ENCODE measurements at places on chromosomes 13 and 19.

GRCh38 chr13:31101472-31102170 is 60.1 kb downstream of the HSPH1 start:
- DNase-seq = no peak

DNA sequence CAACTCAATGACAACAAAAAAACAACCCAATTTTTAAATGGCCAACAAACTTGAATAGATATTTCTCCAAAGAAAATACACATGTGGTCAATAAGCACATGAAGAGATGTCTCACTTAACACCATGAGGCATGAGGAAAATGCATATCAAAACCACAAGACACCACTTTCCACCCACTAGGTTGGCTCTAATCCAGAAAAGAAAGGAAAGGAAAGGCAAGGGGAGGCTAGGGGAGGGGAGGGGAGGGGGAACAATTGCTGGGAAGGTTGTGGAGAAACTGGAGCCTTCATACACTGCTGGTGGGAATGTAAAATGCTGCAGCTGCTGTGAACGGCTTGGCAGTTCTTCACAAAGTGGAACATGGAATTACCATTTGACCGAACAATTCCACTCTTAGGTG is 854.3 kb downstream of the UQCRFS1 start:
- DNase-seq = no peak

- no peak for DNase-seq
These were observed 28.7 kb downstream of the ZNF726 start for GRCh38 chr19:23943411-23943810.

GRCh38 chr13:112322557-112322956 is 53.6 kb upstream of the SPACA7 start:
- DNase-seq = no peak

DNA sequence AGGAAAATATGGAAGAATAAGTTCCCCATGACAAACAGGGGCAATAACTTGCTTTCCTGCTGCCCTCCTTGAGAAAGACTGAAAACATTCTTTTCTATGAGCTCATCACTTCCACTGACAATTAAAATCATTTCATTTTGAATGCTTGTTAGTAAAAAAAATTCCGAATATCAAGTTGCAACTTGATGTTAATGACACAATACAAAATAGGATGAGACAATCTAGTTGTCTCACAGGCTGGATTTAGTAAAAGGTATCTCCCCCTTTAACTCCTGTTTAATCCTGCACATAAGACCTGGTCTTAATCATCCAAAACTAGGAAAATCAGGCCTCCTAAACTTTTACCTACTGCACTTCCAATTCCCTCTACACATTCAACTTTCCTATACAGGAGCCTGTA is 24.7 kb downstream of the IRS2 start:
- DNase-seq = no peak

GRCh38 chr13:94660695-94661326 is 51.5 kb downstream of the SOX21 start:
- peak; percentile 24 for DNase-seq

DNA sequence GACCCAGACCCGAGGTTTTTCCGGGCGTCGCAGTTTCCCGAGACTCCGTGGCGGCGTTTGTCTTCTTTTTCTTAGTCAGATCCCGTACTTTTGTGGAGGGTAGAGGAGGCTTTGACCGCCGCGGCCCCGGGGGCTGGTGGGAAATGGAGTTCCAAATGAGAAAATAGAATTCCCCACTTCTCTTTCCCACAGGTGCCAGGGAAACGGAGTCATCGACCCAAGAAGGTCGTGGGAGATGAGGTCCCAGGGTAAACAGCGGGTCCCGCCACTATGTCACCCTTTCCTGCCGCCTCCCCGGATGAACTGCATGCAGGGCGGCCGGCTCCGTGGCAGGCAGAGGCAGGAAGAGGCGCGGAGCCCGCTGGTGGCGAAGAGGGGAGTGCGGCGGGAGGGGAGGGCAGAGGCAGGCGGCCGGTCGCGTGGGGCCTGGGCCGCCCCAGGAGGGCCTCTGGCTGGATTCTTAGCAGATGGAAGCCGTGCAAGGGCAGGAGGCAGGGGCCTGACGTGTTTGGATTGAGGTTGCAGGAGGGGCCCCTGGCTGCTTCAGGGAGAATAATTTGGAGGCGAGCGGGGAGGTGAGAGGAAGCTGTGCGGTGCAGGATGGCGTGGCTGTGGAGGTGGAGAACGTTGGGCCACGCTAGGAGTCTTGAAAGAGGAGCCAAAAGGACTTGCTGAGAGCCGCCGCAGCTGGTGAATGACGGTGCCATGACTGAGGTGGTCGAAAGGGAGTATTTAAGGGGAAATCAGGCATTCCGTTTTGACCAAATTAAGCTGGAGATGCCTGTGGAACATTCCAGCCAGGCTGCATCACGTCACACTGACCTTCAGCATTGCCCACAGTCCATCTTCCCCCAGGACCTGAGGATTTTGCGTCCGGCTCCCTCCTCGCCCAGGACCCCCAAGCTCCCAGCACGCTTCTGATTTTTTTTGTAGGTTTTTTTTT is 11.7 kb downstream of the CYTH2 start:
- DNase-seq = no peak

GRCh38 chr13:91904005-91904404 is 505.6 kb downstream of the GPC5 start:
- no peak for DNase-seq

DNA sequence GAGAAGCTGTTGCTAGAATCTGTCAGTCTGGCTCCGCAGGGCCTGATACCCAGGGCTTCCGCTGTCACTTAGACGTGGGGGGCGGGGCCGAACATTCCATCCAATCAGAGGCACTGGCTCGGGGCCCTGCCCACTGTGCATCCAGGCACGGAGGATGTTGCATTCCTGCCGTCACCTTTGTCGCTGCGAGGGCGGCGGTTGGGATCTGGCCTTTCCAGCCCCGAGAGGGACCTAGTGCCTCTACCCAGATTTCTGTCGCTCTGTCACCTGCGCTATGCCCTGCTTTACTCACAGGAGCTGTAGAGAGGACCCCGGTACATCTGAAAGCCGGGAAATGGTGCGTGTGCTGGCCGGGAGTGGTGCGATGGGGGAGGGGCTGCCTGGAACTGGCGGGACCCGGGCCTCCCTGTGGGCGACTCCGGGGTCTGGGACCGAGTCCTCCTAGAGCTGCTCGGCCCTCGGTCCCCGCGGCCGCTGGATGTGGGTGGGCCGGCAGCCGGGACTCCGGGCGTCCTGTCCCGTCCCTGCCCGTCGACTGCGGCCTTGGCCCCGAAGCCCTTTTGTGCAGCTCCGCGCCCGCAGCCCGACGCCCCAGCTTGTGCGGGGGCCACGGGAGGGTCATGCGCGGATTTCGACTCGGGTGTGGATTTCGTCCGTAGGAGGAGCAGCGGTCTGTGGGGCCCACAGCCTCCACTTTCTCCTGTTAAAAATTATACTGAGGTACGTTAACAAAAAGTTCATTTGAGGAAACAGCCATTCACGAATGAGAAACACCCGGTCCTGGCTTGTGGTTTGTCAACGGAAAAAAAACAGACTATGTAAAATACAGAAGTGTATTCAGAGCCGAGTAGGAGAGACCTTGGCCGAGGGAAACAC is at the start of gene ZNF439:
TSS of gene ZNF439 (plus strand) at position 133 of the 876 bp plus-strand sequence. CDS start at position 275, 142 bp downstream.
- peak; percentile 88 for DNase-seq

- no peak for DNase-seq
These were observed 100.4 kb downstream of the RGCC start for GRCh38 chr13:41557719-41558118.

GRCh38 chr13:89490661-89491060 is 1819.5 kb downstream of the SLITRK5 start:
- DNase-seq = no peak

GRCh38 chr19:35144600-35145436 is 1.8 kb downstream of the FXYD7 start:
- DNase-seq = no peak

DNA sequence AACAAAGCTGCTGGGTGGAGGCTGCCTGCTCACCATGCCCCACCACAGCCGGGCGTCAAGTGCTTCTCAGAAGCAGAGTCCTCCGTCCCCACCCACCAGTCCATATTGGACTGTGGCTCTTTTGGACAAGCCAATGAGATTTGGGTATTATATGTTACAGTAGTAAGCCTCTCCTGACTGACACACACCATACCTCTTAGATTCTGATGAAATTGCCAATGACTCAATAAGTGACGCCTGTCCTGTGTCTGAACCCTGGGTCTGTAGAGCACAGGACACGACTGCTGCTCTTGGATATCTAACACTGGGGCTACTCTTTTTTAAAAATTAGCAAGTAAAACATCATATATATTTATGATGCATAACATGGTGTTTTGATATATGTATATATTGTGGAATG is 44.8 kb upstream of the UBAC2 start:
- no peak for DNase-seq

- DNase-seq = peak; percentile 63
These were observed 13.4 kb upstream of the SIGLEC12 start for GRCh38 chr19:51514866-51515481.

- peak; percentile 58 for DNase-seq
These were observed 368.4 kb downstream of the KLF12 start for GRCh38 chr13:73765651-73766384.

GRCh38 chr13:48731957-48732569 is 78.3 kb downstream of the CYSLTR2 start:
- peak; percentile 48 for DNase-seq

DNA sequence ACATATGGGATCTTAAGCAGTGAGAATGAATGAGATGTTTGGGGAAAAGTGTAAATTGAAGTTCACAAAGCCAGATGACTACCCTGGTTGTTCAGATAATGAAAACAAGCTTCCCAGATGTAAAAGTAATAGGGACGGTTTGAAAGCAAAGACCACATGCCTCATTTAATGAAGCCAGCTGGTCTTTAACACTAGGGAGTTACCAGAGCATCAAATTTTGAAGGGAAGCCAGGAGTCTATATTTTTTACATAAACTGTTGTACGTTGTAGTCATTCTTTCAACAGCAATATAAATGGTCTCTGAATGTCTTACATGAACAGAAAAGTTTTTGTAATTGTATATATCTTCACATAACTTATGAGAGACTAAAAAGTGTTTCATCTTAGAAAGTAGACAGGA is 2604.5 kb upstream of the PCDH20 start:
- no peak for DNase-seq

DNA sequence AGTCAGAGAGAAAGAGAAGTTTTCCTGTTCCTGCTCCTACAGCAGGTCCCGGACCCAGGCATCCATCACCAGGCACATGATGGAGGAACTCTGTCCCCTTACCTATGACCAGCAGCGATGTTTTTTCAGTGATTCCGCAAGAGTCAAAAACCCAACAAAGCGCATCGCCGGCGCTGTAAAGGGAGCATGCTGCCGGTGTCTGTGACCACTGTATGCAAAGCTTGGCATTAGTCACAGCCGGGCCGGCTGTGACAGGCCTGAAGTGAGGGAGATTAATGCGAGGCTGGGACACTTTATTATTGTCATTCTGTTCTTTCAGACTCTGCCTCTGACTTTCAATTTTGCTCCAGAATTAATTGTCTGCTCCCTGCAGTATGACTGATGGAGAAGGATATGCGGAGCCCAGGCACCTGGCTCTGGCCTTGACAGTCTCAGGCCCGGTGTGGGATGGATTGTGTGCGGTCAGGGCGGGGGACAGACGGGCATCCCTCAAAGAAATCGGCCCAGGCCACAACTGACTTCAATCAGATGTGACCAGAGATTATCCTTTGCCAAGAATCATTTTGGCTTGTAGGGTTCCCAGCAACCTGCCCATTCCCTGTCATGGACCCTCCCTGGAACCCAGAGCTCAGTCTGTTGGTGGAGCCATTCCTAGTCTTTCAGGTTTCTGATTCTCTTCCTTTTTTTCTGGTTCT is 462.0 kb upstream of the ZNF507 start:
- DNase-seq = no peak

DNA sequence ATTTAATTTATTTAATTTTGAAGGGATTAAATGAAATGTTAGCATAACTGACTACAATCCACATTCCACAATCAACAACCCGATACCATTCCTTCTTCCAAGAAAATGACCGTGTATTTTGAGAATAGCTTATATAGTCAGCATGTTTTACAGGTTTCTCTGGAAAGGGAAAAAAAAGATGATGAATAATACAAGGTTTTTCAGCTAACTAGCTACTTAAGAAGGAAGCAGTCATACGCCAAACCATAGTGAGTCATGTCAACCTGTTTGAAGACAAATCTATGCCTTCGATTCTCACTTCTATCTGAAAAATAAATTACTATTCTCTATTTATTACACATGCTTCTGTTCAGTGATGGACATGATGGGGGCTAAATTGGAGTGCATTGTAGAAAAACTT is 258.6 kb downstream of the EFNB2 start:
- no peak for DNase-seq

GRCh38 chr13:47845981-47846380 is 155.1 kb downstream of the SUCLA2 start:
- no peak for DNase-seq

DNA sequence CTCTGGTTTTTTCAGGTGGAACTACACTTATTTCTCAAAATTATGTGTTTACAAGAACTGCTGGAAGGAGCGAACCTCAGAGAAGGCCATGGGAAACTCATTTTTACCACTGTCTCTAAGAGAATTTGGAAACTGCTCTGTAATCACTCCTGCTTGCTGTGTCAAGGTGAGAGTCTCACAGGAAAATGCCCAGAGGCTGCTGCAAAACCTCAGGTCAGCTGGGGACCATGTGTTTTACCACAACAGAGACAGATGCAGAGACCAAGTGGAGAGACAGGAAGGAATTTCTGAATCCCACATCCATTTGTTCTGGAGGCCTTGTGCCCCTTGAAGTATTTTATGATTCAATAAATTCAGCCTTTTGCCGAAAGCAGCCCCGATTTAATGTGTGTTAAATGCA is 743.8 kb upstream of the SLC10A2 start:
- DNase-seq = no peak

DNA sequence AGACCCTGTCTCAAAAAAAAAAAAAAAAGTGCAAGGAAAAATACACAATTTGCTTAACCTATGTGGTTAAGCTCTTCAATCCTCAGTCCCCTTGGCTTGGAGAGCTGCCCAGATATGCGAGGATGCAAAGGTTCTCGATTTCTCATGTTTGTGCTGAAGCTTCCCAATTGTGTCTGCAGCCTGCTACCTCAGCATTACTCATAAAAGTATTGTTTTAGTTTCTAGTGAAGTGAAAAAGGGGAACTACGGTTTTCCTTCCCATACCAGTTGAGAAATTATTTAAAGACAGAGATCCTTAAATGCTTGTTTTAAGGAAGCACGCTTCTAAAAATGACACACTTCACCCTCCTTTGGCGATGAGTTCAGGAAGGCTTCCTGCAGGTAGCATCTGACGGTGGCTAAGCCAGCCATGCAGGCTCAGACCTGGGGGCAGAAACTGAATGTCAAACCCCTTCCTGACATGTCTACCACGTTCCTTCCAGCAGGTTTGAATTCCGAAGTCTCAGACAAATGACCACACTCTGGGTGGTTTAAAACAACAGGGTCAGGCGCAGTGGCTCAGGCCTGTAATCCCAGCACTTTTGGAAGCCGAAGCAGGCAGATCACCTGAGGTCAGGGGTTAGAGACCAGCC is 47.9 kb downstream of the RUBCNL start:
- DNase-seq = no peak

Data from T47D (cell line).